ENCODE measurements at places on chromosomes 11 and 22.

- no peak for DNase-seq
Measured at GRCh38 chr22:47205081-47205491, 442.6 kb downstream of the TBC1D22A start.

DNA sequence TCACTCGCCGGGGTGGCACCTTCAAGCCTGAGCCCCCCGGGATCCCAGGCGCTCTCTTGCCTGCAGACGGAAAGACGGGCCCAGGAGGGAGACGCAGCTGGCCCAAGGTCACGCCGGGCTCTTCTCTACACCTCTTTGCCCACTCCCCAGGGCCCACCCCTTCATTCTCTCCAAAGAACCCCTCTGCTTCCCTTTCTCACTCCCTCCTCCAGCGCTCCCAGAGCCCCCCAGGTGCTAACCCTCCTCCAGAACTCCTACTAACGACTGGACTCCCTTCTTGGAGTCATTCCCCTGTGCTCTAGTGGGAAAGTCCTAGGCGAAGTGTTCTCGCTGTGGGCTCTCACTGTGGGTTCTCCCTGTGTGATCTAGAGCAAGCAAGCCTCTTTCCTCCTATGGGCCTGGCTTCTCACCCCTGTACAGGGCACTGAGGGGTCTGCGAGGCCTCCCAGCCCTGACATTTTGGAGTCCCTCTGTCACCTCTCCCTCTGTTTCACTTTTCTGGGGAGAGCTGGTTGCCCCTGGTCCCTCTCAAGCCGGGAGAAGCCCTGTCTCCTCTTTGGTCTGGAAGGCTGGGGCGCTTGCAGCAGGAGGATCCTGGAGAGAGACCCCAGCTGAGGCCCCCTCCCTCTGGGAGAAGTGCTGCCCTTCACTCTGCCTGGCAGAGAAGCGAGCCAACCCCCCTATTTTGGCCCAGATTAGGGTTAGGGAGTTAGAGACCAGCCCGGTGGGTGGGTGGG, 858 bp downstream of the OAF start:
- DNase-seq, result no peak

DNA sequence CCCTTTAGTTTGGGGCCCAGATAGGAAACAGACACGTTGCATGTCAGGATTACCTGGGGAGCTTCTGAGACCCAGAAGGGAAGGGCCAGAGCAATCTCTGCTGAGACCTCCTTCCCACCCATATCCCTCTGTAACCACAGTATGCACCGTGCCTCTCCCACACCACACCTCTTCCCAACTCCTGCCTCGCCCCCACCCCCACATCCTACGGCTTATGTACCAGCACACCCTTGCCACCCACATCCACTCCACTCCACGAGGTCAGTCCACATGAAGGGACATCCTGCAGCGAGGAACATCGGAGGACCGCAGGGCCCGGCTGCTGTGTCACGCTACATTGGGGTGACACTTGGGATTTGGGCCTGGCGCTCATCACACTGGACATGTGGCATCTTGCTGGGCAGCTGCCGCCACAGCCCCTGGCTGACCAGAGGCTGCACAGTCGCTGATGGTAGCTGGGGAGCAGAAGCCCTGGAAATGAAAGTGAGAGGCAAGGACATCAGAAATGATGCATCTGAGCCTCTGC, 118.3 kb upstream of the LMO1 start:
- DNase-seq, result no peak

GRCh38 chr11:2270322-2271076, at the start of gene ASCL2:
Gene ASCL2, minus strand, starts transcription at chr11:2270588. Its CDS starts 256 bp downstream, at chr11:2270332.
- no peak for DNase-seq

- no peak for DNase-seq
Measured at GRCh38 chr11:106086135-106086534, 8.7 kb downstream of the AASDHPPT start.

- DNase-seq, result peak; percentile 32
Measured at GRCh38 chr11:10930972-10931760, 73.3 kb upstream of the ZBED5 start.

DNA sequence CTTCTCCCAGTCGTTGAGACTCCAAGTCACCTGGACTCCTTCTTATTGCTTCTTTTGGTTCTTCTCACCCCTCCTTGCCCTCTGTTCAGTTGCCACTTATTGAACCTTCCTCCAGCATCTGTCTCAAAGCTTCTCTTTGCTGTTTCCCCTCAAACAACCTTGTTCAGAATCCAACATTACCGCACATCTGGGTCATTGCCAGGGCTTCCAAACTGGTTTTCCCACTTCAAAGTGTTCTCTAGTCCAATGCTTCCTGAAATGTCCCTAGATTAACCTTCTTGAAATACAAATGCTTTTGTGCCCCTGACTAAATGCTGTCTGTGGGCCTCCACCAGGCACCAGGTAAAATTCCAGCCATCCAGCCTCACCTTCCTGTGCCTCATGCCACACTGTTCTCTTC, 100.8 kb upstream of the TTC12 start:
- DNase-seq, result no peak

GRCh38 chr22:38753948-38754750, 1.6 kb downstream of the SUN2 start:
- DNase-seq, result no peak

DNA sequence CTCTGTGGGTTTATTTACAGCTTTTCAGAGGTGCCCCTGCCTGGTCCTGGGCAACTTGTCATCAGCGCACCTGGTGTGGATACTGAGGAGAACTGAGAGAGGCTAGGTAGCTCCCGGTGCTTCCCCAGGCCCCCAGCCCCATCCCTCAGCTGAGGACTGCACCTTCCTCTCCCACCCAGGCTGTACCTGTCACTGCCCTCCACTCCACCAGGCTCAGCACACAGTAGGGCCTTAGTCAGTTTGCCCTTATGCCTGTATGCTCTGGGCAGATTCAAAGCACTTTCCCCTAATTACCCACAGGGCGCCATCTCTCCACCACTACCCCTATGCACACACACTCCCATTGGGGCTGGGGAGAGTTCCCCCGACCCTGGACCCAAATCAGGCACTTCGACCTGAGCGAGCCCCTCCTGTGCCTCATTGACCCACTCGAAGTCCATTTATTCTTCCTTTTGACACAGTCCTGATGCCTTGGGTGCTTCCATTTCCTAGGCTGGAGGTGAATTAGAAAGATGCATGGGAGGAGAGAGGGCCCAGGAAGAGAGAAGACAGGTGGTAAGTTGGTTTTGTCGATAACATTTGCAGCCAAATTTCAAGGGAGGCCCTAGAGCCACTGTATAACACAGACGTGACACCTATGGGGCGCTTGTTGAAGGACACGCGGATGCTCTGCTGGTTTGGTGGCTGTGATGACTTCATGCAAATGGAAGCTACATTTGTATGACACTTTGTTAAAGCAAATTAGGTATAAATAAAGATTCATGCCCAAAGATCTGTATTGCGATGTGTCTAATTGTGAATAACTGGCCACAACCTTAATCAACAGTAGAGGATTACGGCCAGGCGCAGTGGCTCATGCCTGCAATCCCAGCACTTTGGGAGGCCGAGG, 13.8 kb upstream of the PICK1 start:
- DNase-seq, result no peak

DNA sequence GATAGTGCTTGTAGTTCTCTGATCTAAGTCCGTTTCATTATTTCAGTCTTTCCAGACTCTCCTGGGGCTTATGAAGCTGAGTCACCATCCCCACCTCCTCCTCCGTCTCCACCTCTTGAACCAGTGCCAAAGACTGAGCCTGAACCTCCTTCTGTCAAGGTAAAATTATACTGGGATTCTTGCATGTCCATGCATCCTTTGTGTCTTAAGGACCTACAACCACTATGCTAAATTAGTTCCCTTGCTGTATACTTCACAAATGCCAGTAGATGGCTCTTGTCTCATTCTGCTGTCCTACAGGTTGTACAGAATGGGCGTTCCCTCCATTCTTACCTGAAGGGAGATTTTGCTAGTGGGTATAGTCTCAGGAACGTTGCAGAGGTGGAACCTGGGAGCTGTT, 42.2 kb downstream of the POLD3 start:
- no peak for DNase-seq

DNA sequence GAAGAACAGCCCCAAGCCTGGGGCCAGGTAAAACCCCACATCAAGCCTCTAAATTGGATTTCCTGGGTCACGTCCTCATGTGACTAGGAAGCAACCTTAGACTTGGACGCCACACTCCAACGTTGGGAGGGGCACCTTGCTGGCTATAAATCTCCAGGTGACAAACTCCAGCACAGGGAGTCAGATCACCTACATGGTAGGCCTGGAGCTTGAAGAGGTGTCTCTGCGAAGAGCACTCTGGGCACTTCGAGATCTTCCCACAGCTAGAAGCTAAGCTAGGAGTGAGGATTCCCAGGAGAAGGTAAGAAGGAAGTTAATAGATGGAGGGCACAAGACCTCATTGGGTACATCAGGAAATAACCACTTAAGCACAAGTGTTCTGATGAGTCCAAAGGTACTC, 77.1 kb upstream of the GNAZ start:
- no peak for DNase-seq

DNA sequence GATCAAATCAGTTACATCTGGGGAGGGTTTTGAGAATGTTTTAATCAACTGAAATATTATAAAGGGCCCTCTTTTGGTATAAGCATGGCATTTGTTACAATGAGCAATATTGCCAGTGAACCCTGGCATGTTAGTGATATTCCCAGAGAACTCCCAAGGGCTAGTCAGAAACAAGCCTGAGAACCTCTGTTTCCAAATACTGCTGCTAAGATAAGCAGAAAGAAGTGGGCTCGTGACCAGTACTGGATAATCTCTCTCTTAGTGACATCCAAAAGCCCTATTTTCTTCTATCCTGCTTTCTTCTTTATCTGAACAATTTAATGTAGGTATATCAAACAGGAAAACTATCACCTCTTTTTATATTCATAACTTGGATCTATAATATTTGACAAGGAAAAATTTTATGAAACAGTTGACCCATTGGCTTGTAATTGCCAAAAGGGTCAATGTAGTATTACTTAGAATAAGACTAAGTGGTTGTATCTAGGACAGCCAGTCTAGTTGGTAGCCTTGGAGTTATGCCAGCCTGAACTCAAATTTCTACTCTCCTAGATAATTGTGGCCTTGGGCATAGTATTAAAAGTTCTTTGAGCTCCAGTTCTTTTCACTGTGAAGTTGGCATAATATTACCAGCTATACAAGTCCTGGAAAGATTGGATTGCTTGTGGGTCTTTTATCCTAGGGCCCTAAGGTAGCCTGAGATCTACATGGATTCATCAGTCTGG, 15.7 kb downstream of the CAT start:
- no peak for DNase-seq

DNA sequence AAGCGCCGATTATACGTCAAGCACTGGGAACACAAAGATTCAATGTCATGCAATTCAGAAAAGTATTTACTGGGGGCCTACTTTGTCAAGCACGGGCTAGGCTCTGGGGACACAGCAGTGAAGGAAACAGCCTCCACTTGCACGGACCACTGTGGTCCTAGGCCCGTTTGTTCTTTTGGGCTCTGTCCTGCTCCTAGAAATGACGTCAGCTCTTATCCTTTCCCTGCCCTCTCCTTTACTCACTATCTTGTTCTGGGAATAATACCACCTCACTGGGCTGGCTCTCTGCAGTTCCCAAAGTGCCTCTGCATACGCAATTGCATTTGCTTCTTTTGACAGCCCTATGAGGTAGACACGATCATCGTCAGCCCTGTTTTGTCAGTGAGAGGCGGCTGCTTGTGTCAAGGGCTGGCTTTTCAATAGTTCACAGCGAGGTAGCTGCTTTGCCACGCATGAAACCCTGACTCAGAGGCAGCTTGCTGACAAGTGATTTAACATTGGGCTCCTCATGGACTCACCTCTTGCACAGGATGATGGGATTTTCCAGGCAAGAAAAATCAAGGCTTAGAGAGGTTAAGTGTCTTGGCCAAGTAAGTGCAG, 22.9 kb upstream of the IGSF22 start:
- DNase-seq, result no peak

- DNase-seq, result peak; percentile 60
Measured at GRCh38 chr11:10809373-10810160, 841 bp upstream of the EIF4G2 start.

DNA sequence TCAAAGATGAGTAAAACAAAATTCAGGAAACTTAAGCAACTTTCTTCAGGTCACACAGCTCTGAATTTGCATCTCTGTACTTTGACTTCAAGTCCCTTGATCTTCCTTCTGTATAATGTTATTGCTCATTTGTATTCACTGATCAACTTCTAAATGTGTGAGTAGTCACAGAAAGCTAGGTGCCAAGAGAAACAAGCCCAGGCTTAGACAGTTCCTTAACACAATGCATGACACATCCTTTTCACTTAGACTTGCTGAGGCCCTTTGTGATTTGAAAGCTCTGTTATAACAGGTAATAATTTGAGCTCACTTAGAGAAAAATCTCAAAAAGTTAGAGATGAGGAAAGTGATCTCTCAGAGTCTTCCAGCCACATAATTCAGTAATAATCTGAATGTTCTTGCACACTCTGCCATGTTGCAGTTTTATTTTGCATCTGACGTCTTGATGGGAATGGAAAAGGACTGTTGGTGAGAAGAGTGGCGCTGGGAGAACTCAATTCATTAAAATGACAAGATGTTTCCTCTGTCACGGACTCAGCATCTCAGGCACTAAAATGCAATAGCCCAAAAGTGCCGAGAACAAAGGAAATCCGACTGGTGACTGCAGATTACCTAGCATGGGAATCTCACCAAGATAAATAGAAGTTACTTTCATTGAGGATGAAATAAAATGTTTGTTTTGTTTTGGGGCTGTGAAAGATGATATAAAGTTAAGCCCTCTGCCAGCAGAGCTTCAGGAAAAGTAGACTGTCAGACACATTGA, 665.3 kb downstream of the OPCML start:
- no peak for DNase-seq

- no peak for DNase-seq
Measured at GRCh38 chr11:1864831-1865665, 12.2 kb downstream of the LSP1 start.

GRCh38 chr11:129323896-129324502, 51.6 kb upstream of the BARX2 start:
- no peak for DNase-seq

GRCh38 chr11:76850815-76851214, 9.9 kb upstream of the ACER3 start:
- DNase-seq, result no peak

DNA sequence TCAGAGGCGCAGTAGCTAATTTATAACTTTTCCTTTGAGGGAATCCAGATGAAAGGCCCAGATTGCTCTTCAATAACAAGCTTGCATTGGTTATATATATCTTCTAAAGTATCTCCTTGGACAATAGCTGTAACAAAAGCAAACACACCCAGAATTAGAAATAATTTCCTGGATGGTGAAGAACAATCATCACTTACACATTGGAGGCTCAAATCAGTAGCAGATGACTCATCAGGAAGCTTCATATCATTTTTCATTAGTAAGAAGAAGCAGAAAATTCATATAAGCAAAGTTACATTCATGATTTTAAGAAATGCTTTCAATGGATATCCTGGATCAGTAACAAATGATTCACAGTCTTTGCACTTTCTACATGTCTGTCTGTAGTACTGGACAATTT, 173.6 kb upstream of the CCDC90B start:
- DNase-seq, result no peak

GRCh38 chr22:31451709-31452571, 37.7 kb downstream of the EIF4ENIF1 start:
- DNase-seq, result no peak
